NCI-H82 (cell line): ENCODE measurements at places on chromosomes 7 and 10.

DNA sequence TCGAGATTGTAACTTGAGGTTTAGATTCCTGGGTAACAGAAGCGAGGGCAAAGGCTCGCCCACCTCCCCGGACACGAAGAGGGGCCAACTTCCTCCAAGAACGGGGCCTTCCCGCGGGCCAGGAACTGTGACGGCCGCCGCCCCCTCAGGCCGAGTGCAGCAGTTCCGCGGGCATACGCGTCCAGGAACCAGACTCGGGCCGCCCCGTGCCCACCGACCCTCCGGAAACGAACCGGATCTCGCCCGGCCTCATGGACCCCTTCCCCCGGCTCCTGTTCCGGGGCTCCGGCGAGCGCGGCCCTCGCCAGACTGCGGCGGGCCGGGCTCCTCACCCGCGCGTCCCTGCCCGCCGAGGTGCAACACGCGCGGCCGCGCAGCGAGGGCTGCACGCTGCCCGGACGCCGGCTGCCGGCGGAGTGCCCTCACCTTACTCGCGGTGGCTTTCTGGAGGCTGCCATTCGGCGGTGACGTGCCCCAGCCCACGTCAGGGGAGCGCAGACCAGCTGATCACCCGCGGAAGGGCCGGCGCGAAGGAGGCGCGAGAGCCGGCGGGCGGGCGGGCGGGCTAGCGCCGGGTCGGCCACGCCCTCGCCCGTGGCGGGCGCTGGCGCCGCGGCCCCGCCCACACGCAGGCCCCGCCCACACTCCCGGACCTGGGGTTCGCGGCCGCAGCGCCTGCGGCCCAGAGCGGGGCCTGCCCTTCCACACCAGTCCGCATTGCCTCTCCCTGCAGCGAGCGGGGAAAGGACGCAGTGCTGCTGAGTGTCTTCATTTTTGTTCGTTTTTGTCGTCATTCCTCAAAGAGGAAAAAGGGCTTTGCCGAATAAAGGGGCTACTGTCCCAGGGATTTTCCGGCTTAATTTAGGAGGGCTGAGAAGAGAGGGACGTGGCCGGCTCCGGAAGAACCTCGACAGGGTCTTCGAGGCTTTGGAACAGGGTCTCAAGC is at the start of gene XPNPEP1:
Gene XPNPEP1 (minus strand): TSS at position 536 of the 946 bp plus-strand sequence. CDS start 78 bp downstream, at position 458.
- peak; percentile 78 for DNase-seq

DNA sequence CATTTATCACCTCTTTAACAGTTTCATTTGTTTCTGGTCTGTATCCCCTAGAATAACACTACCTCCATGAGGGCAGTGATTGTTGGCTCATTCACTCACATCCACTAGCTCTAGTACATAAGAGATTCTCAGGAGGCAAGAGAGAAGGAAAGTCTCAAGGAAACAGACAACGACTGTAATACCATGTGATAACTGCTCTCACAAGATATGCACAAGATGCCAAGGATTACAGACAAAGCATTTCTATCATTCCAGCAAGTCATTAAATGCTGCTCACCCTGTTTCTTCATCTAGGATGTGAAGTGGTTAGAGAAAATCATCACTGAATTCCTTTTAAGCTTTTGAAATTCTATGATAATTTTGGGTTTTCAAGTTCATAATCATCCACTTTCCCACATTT is 115.3 kb downstream of the HIBADH start:
- no peak for DNase-seq

- DNase-seq, result no peak
These were observed 309.0 kb upstream of the IMMP2L start for GRCh38 chr7:111871283-111871682.

DNA sequence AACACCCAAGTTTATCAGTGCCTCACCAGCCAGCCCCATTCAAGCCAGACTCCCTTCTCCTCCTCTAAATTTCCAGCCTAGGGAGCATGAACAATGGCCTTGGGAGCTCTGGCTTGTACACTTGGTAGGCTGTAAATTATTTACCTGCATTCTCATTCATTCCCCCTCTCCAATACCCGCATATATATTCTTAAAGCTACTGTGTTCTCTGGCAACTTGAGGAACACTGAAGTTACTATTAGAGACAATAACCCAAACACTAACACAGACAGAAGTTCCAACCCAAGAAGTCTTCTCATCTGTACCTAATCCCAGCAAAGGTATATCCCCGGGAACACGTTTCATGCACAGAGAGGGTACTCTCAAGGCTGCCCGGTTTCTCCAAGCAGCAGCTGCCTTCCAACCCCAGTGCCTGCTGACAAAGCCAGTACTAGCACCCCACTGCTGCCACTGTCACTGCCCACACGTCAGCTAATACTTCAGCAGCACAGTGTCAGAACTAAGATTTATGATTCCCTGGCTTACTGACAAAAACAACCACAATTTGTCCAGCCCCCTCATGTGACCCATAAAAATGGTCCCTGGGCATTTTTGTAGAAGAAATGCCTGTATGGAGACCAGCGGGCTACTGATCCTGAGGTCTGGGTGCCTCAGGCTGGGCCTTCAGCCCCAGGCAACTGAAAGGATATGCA is 3.1 kb downstream of the WDR91 start:
- no peak for DNase-seq
